ENCODE measurements at places on chromosomes 7 and 10.
A peak's percentile ranks its signal among the peaks of the same experiment; 100 is the strongest.

DNA sequence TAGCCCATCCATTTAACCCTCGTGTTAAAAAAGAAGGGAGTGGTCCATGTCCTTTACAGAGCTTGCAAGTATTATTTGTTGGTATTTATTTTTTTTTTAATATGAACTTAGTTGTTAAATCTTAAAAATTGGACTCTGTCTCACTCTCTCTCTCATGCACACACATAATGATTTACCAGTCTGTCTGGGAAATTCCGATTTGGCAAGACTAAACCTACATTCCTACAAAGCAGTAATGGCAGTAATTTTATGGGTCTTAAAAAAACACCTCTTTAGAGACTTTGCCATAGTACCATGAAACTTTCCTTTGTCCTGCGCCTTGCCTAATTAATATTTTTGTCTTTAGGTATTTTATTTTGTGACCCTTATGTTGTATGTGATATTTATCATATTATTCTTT is 239.5 kb upstream of the PPP1R3A start:
- peak; percentile 2 for DNase-seq

- DNase-seq = no peak
Observed at GRCh38 chr7:157205438-157205837, 66.7 kb downstream of the UBE3C start.

GRCh38 chr7:127208860-127209259 is 43.9 kb downstream of the GRM8 start:
- DNase-seq = no peak

DNA sequence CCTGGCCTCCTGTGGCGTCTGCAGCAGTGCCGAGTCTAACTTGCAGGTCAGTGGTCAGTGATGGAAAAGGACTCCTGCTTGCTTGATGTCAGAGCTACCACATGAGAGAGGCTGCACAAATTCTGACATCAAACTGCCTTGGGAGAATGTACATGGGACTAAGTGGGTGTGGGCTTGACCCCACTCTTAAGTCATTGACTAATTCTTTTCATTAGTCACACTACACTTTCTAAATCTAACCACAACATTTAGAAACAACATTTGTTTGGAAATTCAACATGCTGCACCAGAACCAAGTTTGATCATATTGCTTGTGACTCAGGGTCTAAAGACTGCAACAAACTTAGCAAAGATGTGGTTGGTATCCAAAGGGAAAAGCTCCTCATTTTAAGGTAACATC is 24.4 kb upstream of the CDC14C start:
- DNase-seq = no peak

DNA sequence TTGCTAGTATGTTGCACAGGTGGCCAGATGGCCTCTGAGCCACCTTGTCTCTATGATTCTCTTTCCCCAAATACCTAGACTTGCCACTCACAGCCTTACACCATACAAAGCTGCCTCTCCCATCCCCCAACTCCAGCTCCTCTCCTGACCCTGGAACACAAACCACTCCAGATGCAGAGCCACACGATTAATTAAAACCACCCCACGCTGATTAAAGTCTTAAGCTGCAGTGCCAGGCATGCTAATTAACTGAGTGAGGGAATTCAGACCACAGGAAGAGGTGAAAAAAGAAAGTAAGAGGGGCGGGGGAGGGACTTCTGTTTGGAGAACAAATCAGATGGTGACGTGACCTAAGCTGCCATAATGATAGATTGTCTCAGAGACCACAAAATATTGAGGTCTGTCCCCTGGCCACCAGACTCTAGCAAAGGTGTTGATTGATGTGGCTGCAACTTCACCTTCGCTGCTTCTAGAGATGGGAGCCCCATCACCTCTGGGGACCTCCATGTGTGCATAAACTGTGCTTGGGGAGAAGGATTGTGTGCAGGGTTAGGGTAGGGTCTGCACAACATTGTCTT is 331.3 kb downstream of the PLXNA4 start:
- peak; percentile 83 for DNase-seq

GRCh38 chr7:123916240-123916724 is 8.8 kb upstream of the SPAM1 start:
- no peak for DNase-seq

DNA sequence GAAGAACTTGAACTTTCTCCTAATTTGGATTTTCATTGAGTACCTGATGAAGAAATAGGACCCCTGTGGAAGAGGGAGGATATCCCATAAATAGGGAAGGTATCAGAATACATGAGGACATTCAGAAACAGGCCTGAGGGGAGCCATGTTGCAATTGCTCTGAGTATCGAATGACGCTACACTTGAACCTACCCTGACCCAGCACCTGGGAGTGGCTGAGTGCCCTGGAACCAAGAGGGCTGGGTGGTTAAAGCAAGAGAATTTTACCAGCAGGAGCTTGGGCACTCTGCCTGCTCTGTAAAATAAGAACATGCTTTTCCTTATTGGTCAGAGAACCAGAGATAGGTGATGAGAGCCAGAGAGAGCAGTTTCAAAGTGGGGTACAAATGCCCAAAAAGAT is 7.2 kb downstream of the NEUROD6 start:
- no peak for DNase-seq

- peak; percentile 67 for DNase-seq
Observed at GRCh38 chr7:129923709-129924108, 29.1 kb downstream of the UBE2H start.

DNA sequence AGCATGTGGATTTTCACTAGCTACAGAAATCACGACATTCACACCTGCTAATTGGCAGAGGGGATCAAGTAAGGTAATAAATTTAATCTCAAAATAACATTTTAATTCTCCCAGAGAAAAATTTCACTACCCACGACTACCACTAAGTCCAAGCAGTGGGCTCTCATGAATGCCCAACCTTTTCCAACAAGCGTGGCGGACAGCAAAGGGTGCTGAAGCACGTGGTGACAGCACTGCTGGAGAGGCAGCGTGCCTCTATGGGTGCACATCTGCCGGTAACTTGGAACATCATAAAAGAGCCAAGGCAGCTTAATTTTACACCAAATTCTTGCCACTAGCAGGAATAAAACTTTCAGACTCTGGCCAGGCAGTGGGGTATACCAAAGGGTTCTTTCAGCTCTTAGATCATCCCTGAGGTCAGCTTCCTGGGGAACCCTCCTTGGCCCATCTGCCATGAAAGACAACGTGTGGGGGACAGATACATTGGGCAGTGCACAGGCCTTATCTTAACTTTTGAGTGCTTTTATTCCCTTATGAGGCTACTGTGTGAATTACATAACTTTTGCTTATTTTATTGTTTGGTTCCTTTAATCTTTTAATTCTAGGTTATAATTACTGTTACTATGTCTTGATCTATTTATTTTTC is 206.7 kb upstream of the KCTD7 start:
- DNase-seq = no peak

DNA sequence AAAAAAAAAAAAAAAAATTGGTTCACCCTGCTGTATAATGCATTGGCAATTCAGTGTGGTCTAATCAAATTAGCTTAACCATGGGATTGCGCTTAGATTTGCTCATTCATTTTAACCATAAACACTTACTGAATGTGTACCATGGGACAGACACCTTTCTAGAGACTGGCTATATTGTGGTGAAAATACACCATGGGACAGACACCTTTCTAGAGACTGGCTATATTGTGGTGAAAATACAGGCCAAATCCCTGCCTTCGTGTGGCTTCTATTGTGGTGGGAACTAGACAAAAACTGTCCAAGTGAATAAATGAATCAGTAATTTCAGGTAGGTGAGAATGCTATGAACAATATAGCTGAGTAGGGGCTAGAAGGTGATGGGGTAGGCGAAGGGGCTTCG is 10.2 kb upstream of the REPIN1 start:
- no peak for DNase-seq

GRCh38 chr7:157234271-157234670 is 95.5 kb downstream of the UBE3C start:
- DNase-seq = peak; percentile 91

- no peak for DNase-seq
Observed at GRCh38 chr7:127158659-127159058, 94.1 kb downstream of the GRM8 start.

GRCh38 chr10:118062798-118063238 is 16.1 kb upstream of the RAB11FIP2 start:
- DNase-seq = no peak

DNA sequence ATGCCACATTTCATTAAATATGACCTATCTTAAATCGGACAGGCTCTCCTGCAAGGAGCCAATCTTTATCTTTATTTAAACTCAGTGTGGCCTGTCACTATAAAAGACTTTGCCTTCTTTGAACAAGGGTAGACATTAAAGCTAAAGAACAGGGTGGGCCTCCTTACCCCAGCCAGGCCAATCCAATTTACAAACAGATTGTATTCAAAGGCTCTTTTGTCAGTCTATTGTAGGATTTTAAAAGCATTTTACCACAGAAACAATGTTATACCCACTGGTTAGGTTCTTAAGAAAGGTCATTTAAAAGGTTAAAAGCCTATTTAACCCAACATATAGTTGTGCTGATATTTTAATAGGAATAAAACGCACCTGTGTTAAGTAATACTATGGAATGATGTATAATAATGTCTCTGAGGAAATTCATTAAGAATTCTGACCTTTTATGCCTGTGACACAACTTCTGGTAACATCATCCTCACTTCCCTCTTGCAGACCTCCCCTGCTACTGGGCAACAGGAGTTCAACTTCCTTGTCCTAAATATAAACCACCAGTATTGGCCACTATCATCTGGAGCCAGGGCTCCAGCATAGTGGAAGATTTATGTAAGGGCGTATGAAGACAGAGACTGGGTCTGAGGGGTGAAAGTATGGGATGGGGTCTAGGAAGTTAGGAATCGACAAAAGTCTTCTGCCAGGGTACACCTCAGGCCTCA is 32.5 kb downstream of the MTERF1 start:
- no peak for DNase-seq

- peak; percentile 13 for DNase-seq
Observed at GRCh38 chr10:73494877-73495225, 973 bp downstream of the PPP3CB start.

GRCh38 chr7:138186951-138187351 is 110.7 kb downstream of the AKR1D1 start:
- no peak for DNase-seq

- no peak for DNase-seq
Observed at GRCh38 chr7:92639966-92640365, 49.8 kb upstream of the FAM133B start.

DNA sequence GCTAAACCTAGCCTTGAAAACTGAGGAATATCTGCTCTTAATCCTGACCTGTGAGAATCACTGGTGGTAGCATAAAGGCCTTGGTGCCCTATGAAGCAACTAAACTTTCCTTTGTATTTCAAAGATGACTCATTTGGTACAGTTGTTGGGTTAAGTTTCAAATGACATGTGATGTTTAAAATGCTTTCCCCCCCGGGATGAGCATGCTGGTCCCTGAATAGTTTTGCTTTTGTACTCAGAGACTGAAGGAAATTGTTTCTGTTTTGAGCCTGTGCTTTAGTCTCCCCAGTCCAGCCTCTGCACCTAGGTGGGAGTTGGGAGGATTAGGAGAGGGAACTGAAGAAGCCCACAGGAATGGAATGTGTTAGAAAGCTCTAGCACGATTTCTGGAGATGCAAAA is 258.9 kb upstream of the NPY start:
- DNase-seq = peak; percentile 34

DNA sequence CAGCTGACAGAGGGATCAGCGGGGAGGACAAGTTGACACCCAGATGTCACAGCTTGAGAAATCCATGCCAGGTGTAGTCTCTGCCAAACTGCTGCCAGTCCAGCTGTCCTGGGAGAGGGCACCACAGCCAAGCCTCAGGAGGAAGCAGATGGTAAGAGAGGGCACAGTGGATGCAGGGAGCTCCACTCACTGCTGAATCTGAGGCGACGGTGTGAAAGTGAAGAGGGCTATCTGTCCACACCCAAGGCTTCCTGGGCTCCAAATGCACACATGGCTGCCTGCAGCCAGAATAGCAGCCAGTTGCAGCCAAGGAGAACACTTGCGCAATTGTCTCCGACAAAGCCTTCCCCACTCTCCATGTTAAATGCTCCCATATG is 502.4 kb downstream of the GRID1 start:
- DNase-seq = no peak

GRCh38 chr7:39663263-39663662 is 39.9 kb downstream of the RALA start:
- no peak for DNase-seq

- no peak for DNase-seq
Observed at GRCh38 chr10:114603948-114604347, 54.1 kb downstream of the ABLIM1 start.

- DNase-seq = peak; percentile 72
Observed at GRCh38 chr7:6242561-6242960, 29.9 kb downstream of the CYTH3 start.

All from fibroblast of skin of abdomen (primary cell).